ENCODE measurements at places on chromosomes 3 and 15.

DNA sequence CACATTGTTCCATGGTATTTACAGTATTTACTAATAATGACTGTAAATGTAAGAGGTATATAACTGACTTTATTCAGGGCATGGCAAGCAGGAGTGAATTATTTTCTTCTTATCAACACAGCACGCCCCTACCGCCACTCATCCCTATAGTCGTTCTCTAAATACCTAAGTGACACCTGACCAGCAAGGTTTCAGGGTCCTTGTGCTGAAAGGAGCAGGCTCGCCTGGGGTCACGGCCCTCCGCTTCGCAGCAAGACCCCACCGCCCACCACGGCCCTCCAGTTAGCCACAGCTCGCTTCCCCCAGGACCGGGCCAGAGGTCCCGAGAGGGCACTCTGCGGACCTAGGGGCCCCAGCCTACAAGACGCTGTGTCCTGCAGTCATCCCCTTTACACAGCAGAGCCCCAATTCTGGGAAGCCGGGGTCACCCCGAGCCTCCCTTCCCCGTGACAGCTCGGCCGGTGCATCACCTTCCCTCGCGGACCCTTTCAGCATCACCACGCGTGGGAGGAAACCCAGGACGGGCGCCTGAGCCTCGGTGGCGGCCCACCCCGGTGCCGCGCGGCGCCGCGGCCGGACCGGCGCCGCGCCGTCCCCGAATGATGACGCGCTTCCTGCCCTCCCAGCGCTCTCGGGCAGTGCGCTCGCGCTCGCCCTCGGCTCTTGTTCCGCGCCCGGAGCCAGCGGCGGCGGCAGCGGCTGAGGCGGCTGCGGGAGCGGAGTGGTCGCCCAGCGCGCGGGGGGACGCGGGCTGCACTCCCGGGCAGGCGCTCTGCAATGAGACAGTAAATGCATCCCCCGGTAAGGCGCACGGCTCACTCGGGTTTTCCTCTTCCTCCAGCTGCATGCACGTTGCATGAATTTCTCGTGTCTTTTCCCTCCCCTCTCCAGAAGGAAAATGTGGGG is 225.1 kb upstream of the C2CD4B start:
- peak; percentile 73 for DNase-seq

DNA sequence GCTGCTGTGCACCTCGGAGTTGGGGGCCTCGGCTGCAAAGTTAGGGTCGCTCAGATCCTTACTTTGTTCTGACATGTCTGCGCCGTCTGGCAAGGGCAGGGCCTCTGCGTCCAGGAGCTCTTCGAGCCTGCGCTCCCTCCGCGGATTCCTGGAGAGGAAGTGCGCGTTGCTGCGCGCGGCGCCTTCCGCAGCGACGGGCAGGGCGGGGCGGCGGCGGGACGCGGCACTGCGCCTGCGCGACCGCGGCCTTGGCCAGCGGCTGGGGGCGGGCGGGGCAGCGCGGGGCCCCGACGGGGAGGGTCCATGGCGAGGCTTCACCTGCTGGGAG is at the start of gene NDN:
Gene NDN (minus strand): TSS at position 163 of the 328 bp plus-strand sequence. CDS start 88 bp downstream, at position 75.
- peak; percentile 64 for DNase-seq

- peak; percentile 85 for DNase-seq
These were observed 175.5 kb downstream of the NECTIN3 start for GRCh38 chr3:111246967-111247760.

DNA sequence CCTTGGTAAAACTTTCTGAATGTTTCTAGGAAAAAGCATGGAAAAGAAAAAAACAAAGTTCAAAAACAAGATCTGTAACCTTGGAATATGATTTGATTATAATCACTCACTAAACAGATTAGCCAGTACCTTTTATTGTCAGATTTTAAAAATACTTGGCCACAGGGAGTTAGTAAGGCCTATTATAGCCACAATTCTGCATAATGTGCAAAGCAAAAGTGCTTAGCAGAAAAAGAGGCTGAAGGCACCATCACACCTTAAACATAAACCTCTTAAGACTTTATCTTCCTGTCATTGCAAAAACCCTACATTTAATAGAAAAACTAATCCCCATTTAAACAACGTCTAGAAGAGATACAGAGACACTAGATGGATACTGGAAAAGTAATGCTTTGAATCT is 41.8 kb downstream of the CHSY1 start:
- DNase-seq: no peak

- peak; percentile 61 for DNase-seq
These were observed 13.9 kb downstream of the FILIP1L start for GRCh38 chr3:100100425-100100824.

DNA sequence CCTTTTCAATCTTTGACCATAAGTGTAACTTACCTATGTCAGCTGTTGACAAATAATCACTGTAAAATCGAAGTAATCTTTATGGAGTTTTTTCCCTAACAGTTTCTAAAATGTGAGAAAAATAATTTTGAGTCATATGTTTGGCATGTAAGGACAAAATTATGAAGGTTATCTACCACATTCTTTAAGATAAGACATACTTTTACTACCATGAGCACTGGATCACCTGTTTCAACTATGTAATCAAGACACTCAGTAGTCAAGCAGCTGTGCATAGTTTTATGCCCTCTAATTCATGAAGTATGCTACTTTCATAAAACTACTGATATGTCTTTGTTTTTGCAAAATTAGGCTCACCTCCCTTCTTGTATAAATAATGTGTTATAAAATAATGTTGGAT is 12.1 kb downstream of the FGF7 start:
- DNase-seq: peak; percentile 32

- DNase-seq: no peak
These were observed 236.2 kb downstream of the IL5RA start for GRCh38 chr3:2873986-2874385.

DNA sequence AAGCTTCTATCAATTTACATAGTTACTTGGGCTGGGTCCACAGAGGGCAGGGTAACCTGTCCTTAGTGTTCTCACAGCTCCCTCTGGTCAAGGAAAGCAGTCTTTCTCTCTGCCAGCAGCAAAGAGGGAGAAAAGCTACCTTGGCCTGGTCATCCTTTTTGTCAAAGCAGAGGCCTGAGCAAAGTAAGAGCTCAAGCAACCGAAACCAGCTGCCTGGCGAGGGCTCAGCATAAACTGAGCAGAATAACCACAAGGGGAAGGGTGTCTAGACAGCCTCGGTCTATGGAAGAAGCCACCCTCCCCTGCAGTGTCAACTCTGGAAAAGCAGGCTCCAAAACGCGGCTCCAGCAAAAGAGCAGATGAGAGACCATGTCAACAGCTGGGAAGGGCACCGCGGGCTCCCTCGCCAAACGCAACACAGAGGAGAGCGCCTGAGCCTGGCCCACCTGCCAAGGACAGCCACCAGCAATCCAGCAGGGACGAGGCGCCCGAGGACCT is 17.4 kb downstream of the LRIG1 start:
- DNase-seq: peak; percentile 58

- peak; percentile 82 for DNase-seq
These were observed 9.8 kb downstream of the SCG5 start for GRCh38 chr15:32651229-32651837.

DNA sequence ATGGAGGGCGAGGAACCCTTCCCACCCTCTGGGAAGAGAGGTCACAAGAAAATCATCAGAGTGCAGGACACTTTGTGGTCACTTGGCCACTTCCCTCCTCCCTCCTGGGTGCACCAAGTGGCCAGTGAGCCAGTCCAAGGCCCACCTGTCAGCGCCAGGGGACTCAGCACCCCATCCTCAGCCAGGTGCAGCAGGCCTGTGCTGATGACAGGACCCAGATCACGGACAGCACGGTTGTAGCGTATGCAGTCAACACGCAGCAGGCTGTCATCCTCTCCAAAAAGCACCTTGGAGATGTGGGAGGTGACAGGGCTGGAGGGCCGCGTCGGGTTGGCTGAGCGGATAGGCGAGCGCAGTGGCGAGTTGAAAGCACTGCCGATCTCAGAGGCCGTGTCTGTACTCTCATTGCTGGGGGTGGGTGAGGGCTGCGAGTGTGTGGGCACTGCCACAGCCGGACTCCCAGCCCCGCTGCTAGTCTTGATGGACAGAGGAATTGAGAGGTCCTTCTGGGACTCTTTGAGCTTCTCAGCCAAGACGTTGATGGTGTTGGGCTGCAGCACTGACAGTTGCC is 41.5 kb downstream of the SEMA3G start:
- no peak for DNase-seq

GRCh38 chr3:127141921-127142730 is 50.8 kb upstream of the PRR23E start:
- no peak for DNase-seq

DNA sequence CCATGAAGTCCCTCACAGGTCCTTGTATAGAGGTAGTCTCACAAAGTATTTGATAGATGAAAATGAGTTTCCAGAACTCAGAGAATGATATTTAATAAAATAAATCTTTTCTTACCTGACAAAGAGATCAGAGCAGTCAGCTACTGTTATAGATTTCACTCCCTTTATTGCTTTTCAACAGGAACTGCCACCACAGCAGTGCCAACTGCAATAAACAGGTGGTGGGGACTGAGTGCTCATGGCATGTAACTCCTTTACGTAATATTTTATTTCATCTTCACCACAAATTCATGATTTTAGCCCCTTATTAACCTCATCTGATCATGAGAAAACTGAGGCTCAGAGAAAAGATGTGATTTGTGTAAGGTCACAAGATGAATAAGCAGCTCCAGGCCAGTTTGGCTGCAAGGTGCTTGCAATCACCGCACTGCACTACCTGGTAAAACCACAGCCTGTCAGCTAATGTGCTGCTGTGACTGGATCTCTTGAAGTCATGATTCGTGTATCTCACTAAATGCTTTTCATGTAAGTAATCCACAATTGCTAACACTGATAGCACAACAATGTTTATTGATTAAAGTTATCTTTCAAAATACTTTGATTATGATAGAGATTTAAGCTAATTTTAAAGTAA is 78.8 kb downstream of the WNT5A start:
- DNase-seq: no peak

GRCh38 chr3:87173071-87173470 is 54.0 kb upstream of the CHMP2B start:
- DNase-seq: peak; percentile 8

DNA sequence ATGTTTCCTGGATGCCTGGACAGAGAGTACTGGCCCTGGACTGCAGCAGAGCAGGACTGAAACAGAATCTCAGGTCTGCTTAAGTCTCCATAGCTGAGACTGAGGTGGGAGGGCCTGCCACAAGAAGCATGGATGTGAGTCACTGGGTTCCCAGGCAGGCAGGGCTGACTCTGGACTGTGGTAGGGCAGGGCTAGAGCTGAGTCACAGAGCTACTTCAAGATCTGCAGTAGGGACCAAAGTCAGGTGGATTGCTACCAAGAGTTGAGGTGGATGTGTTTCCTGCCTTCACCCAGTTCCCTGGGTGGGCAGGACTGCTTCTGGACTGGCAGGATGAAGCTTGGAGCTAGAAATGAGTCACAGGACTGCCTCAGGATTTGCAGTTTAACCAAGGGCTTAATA is 282.9 kb downstream of the AGBL1 start:
- peak; percentile 2 for DNase-seq

DNA sequence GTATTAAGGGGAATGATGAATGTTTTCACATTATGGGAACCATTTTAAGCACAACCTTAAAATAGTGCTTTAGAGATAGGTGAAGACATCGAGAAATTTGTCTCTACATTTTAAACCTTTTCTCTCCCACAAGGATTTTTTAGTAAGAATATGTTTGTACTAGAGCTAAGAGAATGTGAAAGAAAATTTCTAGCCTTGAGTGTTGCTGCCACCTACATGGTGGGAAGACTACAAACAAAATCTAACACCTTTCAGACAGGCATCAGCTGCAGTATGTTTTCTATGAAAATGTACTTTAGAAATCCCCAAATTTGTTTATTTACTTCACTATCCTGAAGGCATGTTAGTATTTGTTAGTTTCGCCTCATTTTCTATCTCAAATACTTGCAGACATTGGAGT is 247.4 kb downstream of the WDR72 start:
- no peak for DNase-seq

- DNase-seq: no peak
These were observed 660.7 kb upstream of the CFAP20DC start for GRCh38 chr3:59710554-59710953.

GRCh38 chr3:180058238-180058637 is 21.5 kb upstream of the PEX5L start:
- DNase-seq: no peak

GRCh38 chr3:197202694-197203093 is 95.7 kb downstream of the DLG1 start:
- no peak for DNase-seq

Measured in AG10803 (cell line).